ENCODE measurements at places on chromosomes 16 and 17.
A peak's percentile ranks its signal among the peaks of the same experiment; 100 is the strongest.

- DNase-seq = no peak
Observed at GRCh38 chr17:10349403-10349802, 23.4 kb downstream of the MYH13 start.

DNA sequence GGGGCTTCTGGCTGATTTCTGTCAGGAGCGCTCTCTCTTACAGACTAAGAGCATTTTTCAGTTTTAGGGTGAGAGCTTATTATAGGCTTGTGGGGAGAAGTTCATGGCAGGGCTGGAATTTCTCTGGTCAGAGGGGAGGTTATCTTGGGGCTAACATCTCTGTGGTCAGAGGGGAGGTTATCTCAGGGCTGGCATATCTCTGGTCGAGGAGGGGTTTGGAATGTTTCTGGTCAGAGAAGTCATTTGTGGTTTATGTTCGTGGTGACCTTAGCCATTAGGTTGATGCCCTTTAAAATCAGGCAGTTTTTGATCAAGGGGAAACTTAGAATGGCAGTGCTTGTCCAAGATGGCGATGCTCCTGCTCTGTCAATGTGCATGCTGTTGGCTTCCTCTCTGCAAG, 10.8 kb upstream of the USP31 start:
- DNase-seq = no peak

DNA sequence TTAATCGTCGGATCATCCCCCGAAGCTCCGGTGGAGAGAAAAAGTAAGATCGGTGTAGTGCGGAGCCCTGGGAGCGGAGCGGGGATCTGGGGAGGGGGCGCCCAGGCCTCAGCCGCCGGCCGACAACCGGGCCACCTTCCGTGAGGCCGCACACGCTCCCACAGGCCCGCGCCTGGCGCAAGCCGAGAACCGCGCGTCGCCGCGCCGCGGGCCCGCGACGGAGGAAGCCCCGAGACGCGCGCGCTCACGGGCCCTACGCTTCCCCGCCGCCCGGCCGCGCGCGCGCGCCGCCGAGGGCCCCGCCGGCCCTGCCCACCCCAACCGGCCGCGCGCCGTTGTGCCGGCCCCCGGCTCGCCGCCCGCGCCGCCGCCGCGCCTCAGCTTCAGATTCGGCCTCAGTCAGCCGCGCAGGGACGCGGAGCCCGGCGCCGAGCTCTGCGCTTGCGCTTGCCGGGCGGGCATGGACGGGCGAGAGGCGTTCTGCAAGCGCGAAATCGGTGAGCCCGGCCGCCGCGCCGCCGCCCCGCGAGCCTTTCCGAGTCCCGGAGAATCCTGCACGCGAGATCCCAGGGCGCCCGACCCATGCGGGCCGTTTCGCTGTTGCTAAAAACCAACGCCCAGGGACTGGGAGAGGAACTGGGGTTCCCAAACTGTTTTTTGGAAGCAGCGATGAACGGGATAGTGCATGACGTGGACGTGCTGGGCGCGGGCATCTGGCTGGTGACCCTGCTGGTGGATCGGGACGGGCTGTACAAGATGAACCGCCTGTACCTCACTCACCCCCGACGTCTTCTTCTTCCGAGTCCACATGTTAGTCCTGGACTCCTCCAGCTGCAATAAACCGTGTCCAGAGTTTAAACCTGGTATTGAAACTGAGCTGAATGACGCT, 28.0 kb upstream of the LRRC37A start:
- peak; percentile 35 for DNase-seq

GRCh38 chr16:79265701-79266100, 334.8 kb downstream of the MAF start:
- DNase-seq = no peak

DNA sequence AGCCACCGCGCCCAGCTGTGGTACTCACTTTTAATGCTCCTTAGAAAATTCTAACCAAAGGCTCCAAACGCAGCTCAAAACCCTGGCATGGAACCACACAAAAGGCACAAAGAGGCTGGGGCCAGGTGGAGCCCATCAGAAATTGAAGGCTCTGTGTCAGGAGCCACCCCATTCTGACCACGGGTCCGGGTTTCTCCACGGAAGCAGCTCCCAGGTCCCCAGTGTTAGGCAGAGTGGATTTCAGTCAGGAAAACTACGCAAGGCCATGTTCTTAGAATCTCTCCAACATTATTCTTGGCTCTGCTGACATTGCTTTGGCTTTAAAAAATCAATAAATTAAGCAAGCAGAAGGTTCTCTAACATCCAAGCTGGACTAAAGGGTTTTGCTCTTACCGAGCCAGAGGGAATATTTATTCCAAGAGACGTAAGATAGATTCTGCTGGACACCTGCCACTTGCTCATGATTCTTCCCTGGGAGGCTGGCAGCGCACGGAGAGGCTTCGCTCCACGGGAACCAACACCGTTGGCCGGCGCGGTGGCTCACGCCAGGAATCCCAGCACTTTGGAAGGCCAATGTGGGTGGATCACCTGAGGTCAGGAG, 93.5 kb downstream of the NXN start:
- no peak for DNase-seq

DNA sequence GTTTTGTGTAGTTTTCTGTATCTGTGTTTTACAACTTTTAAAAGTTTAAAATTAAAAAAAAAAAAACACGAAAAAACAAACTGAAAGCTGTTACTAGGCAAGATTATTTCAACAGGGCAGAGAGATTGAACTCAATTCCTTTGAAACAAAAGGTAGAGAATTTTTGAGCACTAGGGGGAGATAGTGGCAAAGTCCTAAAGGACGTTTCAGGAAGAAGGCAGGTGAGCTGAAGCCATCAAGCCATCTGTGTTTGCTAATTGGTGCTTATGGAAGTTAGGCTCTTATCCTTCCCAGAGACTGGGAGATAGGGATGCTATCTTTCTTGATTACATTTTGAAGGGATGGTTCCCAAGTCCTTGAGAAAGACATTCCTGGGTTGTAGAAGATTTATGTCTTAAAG, 70.6 kb upstream of the CLEC3A start:
- DNase-seq = peak; percentile 19

All from NCI-H1417 treated with DMSO at 0.1 percent for 48 hours (cell line).